ENCODE measurements at places on chromosomes 11 and 22.

DNA sequence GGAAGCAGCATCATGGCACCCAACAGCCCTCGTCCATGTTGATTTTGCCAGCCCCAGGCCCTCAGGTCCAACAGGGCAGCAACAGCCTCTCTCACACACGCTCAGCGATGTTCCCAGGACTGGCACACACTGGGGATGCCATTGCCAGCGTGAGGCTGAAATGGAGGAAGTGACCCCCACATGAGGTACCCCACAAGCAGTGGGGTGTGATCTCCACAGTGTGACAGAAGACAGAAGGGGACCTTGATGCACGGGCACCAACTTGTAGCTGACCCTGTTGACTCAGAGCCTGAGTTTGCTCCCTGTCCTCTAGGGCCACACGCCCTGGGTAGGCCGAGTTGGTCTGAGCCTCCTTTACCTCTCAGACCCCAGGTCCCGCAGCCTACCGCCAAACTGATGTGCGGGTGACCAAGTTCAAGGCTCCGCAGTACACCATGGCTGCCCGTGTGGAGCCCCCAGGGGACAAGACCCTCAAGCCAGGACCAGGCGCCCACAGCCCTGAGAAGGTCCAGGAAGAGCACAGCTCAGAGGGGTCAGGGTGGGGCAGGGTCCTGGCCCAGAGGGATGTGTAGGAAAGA lies 6.2 kb downstream of the SCGB1C1 start:
- DNase-seq = no peak

DNA sequence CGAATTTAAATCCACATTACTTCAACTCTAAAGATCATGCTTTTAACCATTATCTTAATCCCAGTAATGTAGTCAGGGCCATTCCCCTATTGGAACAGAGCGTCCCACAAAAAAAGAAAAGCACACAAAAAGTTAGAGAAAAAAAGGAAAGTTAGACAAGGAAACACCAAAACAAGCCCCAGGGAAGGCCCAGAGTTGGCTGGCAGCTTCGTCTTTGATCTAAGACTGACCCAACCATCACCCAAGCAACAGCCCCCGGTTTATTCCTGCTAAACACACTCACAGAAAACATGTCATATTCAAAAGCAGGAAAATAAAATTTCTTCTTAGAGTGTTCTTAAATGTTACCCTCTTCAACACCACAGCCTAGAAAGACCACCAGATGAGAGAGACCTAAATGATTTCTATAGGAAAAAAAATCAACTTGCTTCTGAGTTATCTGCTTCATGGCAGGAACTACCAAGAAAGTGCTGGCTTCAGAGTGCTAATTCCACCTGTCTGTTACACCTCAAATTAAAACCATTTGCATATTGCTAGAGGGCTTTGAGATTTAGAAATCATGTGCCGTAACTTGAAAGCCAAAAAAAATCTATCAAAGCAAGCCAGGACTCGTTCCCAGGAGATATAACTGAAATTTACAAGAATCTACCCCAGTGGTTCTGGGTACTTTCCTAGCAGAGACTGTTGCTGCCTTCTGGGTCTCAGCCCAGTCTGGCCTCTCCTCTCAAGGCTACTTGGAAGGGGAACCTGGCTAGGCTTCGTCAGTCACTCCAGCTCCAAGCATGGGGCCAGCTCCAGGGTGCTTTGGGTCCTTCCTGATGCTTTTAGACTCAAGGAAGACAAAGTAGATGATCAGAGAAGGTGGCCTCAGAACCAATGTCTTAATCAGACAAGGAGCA lies 31.2 kb downstream of the POU2AF3 start:
- no peak for DNase-seq

- DNase-seq = no peak
Observed at GRCh38 chr22:49620003-49620556, 207.6 kb downstream of the BRD1 start.

DNA sequence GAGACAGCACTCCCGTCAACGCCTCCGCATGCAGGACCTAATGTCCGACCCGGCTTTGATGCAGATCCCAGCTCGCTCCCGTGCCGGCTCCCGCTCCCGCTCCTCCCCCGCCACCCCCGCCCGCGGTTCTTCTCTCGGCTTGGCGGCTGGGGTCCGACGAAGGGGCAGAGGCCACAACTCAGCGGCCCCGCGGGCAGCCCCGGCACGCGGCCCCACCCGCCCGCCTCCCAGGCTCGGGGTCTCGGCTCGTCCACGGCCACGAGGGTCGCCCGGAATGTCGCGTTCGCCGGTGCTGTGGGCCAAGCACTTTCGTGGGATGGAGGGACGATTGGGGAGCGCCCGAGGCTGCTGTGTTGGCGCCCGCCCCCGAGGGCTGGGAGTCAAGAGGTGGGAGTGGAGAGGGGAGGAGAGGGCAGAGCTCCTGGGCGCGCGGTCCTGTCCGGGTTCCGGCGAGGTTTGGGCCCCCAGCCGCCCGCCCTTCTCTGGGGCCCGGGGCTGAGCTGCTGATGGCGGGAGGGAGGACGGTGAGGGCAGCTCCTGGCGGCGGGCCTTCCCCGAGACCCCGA lies 5.3 kb upstream of the TBX1 start:
- DNase-seq = no peak

DNA sequence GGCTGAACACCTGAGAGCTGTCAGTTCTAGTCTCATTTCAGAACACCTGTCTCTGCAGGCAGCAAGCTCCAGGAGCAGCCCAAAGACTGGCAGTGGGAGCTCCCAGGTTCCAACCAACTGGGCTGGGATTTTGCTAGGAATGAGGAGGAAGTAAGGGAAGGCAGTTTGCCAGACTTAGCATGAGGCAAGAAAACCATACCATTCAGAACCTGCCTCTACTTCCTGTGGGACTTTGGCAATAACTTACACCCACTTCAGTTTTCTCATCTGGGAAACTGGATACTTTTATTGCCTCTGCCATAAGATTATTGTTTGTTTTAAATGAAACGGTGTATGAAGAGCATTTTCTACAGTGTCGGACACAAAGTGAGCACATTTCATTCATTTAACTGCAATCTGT lies 363.7 kb upstream of the ISX start:
- no peak for DNase-seq

GRCh38 chr11:93952082-93952780 lies 68.9 kb upstream of the HEPHL1 start:
- DNase-seq = no peak

DNA sequence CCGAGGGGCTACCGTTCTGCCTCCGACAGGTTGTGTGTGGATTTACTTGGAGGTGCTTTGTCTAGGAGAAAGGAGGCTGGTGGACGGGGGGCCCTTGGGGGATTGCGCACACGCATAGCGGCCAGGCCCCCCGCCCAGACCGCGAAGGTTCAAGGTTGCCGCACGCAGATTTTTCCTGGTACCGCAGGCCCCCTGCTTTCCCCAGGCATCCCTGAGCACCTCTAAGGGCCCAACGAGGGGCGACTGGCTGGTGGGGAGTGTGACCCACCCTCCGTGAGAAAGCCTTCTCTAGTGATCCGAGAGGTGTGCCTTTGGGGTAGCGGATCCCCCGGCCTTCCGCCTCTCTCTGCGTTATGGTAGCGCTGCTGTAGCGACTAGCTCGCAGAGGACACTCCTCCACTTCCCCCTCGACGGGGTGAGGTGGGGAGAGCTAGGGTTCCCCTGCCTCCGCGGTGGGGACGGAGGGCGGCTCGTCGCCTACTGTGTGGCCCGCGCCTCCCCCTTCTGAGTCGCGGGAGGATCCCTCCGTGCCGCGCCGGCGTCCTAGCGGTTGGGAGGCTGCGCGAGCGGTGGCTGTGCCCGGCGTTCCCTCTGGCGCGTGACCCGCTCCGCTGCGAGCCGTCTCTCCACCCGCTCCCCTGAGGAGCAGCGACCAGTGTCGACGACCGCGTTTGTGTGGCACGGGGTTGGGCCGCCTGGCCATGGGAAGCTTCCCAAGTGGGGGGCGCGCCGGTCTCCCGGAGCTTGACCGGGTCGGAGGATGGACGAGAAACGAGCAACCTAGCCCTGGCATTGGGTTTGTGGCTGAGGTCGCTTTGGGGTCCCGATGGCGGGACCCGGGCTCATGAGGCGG lies 3900.0 kb upstream of the OR11H1 start:
- DNase-seq = no peak

- no peak for DNase-seq
Observed at GRCh38 chr11:9760193-9760575, 96.3 kb downstream of the SWAP70 start.

Measured in stimulated activated CD8-positive, alpha-beta memory T cell treated with anti-CD3 and anti-CD28 coated beads, Interleukin-15, amount 100 ng/mL, for 24 hours (primary cell).